Left colon (tissue), 2 donors: ENCODE measurements at places on chromosomes 2 and 18.

DNA sequence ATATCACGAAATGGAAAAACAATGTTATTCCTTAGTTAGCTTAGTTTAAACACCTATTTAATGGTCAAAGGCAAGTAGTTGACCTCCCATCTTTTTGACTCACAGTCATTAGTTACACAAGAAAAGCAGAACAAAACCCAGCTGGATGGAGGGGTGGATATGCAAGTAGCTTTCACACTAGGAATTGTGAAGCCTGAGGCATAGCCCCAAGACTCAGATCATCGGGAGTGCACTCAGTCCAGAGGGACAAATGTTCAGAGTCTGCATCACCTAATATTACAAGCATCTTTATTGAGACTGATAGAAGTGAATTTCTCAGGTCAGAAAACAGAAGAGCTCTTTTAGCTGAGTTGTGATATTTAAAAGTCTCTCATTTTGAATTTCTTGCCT, 15.5 kb upstream of the CPS1 start:
- DNase-seq, result no peak

GRCh38 chr2:84640411-84640810, 124.1 kb downstream of the DNAH6 start:
- DNase-seq, result no peak

GRCh38 chr2:1140389-1141003, 189.8 kb downstream of the SNTG2 start:
- DNase-seq, result no peak

GRCh38 chr18:1751249-1751648, 820.1 kb downstream of the METTL4 start:
- DNase-seq, result no peak

DNA sequence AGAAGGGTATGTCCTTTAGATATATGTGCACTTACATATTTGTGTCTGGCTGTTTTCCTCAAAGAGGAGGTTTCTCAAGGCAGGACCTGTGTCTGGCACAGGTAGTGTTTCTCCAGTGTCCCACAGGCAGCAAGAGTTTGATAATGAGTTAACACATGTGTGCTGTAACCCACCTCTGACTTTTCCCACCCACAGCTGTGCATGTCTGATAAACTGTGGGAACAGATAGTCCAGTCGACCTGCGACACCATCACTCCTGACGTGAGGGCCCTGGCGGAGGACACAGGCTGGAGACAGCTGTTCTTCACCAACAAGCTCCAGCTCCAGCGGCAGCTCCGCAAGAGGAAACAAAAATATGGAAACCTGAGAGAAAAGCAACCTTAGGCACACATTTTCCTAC, 58.2 kb downstream of the SLC16A14 start:
- no peak for DNase-seq

GRCh38 chr2:225471482-225471881, 72.0 kb downstream of the NYAP2 start:
- DNase-seq, result no peak

DNA sequence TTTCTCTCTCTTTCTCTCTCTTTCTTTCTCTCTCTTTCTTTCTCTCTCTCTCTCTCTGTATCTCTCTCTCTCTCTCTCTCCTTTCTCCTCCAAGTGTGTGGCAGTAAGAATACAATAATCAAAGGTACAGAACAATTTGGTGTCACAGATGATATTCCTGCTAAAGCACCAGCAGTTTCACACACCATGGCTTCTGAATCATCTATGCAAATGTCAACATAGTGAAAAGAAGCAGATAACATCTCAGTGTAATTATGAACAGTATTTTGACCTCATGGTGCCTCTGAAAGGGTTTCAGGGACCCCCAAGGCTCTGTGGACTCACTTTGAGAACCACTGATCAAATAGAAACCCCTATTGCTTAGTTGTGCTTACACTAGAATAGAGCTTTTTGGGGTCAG, 38.5 kb upstream of the CSRNP3 start:
- no peak for DNase-seq

GRCh38 chr2:82043867-82044266, 1739.3 kb upstream of the LRRTM1 start:
- DNase-seq, result no peak

DNA sequence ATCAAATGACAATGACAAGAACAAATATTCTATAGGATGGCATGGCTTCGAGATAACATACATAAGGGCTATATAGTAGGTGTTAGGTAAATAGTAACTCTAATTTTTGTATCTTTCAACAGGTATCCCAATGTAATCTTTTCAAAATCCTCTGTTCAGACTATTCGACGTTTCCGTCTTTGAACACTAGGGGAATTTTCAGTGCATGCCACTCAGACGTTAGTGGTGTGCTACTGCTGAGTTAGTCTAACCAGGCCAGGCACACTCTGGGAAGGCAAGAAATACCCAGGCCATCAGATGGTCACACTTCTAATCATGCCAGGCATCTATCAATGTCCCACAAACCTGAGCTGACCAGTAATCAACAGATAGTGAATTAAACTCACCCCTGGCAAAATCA, 14.6 kb upstream of the CREG2 start:
- DNase-seq, result no peak

- peak; percentile 24 for DNase-seq
These were observed 28.4 kb downstream of the ARHGEF4 start for GRCh38 chr2:130864830-130865800.
